ENCODE measurements at places on chromosomes 5 and 9.

- DNase-seq = no peak
These were observed 83.0 kb downstream of the ELAVL2 start for GRCh38 chr9:23743036-23743435.

DNA sequence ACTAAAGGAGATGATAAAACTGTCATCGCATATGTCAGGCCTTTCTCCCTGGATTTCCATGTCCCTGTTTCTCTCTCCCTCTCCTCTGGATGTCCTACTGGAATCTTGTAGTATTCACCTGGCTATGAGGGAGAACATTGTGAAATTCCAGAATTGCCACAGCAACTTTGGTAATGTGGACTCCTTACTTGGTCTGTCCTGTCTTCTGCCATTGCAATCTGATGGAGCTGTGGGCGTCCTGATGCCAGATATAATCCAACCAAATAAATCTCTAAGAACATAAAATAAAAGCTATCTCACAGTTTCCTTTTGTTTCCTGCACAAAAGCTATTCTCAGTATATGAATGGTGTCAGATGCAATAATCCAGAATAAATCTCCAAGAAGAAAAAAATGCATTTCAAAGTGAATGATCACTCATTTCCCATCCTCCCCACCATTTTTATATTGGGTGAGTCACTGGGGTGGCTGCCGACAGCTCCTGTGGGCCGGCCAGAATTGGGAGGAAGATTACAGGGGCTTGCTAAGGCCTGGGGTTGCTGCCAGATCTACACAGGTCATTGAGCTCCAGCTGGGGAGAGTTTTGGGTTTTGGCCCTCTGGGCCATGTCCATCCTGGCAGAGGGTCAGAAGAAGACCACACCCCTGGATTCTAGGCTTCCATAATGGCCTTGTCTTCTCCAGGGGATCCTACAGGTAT is 160.7 kb upstream of the PITX1 start:
- DNase-seq = no peak

DNA sequence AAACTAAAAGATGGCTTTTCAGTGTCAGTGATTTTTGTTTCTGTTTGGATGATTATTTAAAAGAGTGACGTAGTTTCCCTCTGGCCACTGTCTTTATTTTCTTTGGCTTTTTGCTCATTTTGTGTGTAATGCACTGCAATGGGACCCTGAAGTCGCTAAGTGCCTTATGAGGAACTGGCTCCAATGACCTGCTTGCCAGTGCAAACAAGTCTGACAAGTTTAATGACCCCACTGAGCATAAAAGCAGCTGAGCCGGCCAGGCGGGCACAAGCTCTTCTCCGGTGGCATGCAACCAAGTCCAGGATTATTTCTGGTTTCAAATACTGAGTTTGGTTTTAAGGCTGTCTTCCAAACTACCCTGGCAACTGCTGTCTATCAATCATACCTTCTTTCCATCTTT is 15.6 kb upstream of the GNA14 start:
- DNase-seq = no peak

DNA sequence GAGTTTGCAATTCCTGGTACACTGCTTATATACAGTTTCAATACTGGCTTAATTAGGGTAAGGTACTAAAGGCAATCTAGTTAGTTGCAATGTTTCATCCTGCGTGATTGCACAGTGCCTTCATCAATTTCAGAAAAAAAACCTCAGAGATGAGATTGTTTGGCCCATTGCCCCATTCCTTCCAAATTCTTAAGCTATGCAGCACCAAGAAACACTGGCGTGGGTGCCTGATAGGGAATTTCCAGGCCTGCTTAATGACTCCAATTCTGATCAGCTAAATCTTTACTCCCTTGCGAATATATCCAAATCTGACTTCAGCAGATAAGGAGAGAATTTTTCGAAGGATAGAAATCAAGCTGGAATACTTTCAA is 35.9 kb upstream of the GAS1 start:
- no peak for DNase-seq

GRCh38 chr5:9350301-9350797 is 195.5 kb downstream of the SEMA5A start:
- DNase-seq = no peak

- DNase-seq = no peak
These were observed 91.1 kb downstream of the MRPS27 start for GRCh38 chr5:72228960-72229359.

DNA sequence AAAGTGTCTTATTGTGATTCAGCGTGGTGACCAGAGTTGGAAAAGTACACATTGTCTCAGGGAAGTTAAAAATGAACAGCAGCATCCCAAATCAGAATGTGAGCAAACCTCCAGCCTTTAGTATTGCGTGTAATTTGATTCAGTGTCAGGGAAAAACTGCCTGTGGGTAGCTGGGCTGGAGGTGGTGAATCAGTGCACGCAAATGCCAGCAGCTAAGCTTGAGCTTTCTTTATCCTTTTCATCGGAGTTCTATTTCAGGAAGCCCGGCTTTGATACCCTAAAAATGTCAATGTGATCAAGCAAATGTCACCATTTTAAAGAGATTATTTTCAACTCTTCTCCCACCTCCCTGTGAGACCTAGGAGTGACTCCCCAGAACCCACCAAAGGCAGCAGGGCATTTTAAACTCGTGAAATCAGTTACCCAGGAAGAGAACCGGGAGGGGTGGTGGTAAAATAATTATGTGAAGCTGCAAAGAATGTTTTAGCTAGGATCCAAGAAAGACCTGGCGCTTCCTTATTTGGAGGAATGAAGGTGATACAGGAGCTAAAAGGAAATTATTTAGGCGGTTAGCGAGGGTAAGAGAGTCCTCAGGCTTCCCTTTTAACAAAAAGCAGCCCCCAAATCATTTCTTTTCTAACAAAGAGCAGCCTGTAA is 25.7 kb upstream of the C5orf47 start:
- no peak for DNase-seq

All from MM.1S (cell line).